Uterus (tissue), 4 donors: ENCODE measurements at places on chromosomes 3 and 15. TPM values are rescaled to one million over a fixed set of nuclear protein-coding genes. Genes with fewer than 3 reads are reported as not detected.

Gene AGBL1
- not detected for total RNA-seq

Gene MED12L
- total RNA-seq: 5.4 TPM

Gene CLRN1
- not detected for total RNA-seq

Gene GRK7
- not detected for total RNA-seq

Gene LIPH
- total RNA-seq: not detected

Gene TMC3
- total RNA-seq: not detected

Gene LTF
- 2.0 TPM for total RNA-seq

Gene FSD2
- not detected for total RNA-seq

Gene ISL2
- not detected for total RNA-seq

Gene APBA2
- 15.0 TPM for total RNA-seq

Gene LDHAL6B
- not detected for total RNA-seq

DNA sequence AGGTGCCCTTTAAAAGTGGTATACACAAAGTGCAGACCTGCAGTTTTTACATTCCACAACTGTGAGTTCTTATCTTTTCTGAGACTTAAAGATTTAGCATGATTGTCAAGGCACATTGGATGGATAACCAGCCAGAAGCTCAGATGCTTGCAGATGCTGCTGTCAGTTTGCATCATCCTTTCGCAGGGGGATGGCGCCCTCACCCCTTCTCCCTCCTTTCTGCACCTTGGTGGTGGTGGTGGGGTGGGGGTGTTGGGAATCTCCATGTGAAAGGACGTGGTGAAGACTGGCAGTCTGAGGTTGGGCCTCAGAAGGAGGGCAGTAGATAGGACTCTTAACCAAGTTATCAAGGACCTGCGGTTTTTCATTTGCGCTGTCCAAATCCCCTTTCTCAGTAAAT lies 309.6 kb upstream of the SEMA6D start:
- no peak for DNase-seq

DNA sequence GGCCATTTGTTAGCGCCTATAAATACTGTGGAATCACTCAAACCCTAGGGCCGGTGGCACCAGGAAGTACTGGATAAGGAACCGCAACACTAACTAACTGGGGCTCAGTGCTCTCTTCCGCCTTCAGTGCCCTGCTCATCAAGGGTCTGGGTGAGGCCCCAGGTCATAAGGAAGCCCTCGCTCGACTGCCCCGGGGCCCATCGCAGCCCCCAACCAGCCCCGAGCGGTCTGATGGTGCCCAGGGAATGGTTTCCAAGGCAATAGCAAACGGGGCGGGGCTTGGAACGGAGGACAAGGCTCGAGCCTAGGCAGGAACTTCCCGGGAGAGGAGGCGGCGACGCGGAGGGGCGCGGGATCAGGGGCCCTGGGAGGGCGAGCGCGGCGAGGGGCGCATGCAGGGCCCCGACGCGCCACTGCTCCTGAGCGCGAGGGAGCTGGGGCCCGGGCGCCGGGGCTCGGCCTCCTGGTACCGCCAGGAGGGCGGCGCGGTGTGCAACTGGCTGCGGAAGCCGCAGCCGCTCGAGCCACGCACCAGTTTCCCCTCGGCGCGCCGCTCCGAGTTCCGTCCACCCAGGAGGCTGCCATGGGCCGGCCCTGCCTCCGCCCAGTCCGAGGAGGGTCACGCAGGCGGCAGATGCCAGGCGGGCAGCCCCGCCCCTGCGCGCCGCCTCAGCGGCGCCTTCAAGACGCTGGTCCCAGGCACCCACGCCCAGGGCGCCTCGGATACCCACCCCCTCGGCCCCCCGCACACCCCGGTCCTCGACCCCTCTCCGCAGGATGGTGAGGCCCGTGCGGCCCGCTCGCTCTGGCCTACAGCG lies at the start of gene TTLL3:
Gene TTLL3, plus strand, starts transcription at position 648 of the 818 bp plus-strand sequence. CDS start 400 bp downstream, outside the sequence.
- peak; percentile 81 for DNase-seq

DNA sequence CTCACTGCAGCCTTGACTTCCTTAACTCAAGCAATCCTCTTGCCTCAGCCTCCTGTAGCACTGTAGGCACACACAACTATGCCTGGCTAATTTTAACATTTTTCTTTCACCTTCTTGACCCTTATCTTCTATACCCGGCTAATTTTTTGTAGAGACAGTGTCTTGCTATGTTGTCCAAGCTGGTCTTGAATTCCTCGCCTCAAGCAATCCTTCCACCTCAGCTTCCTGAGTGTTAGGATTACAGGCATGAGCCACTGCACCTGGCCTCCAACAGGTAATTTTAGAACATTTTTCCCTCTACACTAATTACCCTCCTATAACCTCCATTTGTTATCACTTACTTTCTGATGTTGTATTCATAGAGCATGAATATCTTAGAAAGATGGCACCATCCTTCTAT lies 60.3 kb downstream of the SPG11 start:
- DNase-seq: no peak

DNA sequence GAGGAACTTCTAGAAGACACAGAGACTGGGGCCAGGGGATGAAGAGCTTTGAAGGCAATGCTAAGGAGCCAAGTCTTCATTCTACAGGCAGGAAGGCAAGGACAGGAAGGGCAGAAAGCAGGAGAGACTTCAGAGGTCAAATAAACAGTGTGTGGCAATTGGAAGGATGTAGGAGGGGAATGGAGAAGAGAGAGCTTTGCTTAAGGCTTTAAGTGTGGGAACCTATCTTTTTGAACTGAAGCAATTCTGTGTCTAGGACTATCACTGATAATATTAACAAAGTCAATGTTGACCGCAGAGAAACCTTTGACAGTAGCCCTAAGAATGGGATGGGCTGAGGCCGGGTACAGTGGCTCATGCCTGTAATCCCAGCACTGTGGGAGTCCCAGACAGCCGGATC lies 325.0 kb downstream of the FOXP1 start:
- no peak for DNase-seq

DNA sequence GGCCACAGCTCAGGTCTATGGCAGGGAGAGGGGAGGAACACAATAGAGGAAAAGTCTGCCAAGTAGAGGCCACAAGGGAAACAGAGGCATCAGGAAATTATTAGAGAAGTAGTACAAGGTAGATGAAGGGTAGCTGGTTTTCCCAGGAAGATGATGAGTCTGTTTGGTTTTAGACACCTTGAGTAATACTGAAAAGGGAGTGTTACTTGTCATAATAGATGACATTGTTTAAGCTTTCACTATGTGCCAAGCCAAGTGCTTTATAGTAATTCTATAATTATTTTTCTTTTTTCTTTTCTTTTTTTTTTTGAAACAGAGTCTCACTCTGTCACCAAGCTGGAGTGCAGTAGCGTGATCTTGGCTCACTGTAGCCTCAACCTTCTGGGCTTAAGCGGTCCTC lies 13.7 kb downstream of the PXK start:
- no peak for DNase-seq

- no peak for DNase-seq
Observed at GRCh38 chr15:87962428-87962827, 294.1 kb downstream of the NTRK3 start.

DNA sequence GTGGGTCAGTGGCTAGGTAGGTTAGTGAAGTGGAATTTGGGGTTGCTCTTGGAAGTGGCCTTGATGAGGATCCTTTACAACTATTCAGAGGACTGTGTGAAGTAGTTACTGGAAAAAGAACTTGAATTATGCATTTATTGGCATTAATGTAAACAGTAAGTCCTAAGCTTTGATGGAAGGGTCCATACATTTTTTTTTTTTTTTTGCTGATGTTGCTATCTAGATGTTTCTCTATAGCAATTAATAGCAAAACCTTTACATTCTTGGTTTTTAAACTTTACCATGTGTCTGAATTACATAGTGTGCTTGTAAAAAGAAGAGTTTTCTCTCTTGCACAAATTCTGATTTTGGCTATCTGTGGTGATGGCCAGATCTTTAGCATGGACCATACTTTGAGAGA lies 9.5 kb downstream of the ZNF621 start:
- no peak for DNase-seq

GRCh38 chr15:77836121-77836692 lies 203.5 kb upstream of the LINGO1 start:
- no peak for DNase-seq

DNA sequence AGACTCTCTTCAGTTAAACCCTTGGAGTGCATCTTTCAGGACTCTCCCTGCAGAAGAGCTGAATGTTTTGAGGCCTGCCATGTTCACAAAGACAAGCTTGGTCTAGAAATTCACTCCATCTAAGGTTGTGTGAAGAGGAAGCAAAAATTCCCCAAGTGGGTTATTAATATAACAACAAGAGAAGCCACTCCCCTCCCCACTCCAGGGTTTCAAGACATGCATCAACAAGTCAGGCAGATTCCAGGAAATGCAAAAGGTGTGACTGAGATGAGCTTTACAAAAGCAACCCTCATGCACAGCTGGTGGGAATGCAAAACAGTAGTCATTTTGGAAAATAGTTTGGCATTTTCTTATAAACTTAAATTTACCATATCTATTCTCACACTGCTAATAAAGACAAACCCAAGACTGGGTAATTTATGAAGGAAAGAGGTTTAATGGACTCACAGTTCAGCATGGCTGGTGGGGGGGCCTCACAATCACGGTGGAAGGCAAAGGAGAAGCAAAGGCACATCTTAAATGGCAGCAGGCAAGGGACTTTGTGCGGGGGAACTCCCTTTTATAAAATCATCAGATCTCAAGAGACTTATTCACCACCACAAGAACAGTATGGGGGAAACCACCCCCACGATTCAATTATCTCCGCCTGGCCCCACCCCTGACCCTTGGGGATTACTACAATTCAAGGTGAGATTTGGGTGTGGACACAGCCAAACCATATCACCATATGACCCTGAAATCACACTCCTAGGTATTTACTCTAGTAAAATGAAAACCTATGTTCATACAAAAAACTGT lies 31.3 kb downstream of the TARS3 start:
- DNase-seq: no peak

- no peak for DNase-seq
Observed at GRCh38 chr15:34243226-34243625, 18.4 kb downstream of the EMC4 start.

GRCh38 chr3:7407107-7407506 lies 546.2 kb downstream of the GRM7 start:
- DNase-seq: no peak

DNA sequence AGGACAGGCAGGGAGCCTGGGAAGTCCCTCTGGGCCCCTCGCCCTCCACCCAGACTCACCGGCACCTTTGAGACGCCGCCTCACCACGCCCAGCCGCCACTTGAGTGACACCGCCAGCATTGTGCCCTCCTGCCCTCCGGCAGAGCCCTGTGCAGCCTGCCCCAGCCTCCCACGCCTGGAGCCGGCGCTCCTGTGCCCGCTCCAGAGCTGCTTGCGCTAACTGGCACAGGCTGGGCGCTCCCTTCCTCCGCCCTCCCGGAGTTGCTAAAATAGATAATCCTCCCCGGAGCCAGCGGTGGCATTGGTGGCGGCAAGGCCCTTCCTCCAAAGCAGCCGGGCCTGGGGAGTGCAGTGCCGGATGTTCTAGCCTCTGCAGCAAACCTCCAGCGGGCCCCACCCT lies 15.7 kb upstream of the GRIP2 start:
- no peak for DNase-seq

DNA sequence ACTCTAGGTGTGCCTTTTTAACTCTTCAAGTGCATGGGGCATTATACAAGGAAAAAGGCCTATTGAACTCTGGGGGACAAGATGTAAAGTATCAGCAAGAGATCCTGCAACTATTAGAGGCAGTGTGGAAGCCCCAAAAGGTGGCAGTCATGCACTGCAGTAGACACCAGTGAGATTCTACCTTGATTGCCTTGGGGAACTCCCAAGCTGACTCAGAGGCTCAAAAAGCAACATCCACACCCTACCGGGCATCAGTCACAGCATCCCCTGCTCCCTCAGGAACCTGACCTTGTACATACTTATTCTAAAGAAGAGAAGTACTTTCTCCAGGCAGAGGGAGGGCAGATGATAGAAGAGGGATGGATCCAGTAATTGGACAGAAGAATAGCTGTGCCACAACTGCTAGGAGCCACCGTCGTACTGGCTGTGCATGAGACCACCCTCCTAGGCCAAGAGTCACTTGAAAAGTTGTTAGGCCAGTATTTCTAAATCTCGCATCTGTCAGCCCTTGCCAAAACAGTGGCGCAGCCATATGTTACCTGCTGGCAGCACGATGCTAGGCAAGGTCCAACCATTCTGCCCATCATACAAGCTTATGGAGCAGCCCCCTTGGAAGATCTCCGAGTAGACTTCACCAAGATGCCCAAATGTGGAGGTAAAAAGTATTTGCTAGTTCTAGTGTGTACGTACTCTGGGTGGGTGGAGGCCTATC lies 523.1 kb upstream of the FRG2C start:
- DNase-seq: no peak

GRCh38 chr15:90540768-90541167 lies 11.0 kb downstream of the CRTC3 start:
- DNase-seq: no peak

DNA sequence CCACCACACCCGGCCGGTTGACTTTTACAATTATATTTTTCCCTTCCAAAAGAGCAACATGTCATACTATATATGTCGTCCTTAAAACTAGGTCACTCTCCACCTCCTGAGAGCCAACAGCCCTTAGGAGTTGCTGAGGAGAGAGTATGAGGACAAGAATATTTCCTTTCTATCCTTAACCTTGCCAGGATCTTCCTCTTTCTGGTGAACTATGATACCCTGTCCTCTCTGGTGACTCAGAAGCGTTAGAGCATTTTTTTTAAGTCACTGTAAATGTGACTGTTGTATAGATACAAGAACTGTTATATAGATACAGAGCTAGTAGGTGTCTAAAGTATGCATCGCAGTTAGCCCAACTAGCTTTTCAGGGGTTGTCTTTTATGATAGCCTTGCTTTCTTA lies 33.7 kb upstream of the MTHFS start:
- no peak for DNase-seq

DNA sequence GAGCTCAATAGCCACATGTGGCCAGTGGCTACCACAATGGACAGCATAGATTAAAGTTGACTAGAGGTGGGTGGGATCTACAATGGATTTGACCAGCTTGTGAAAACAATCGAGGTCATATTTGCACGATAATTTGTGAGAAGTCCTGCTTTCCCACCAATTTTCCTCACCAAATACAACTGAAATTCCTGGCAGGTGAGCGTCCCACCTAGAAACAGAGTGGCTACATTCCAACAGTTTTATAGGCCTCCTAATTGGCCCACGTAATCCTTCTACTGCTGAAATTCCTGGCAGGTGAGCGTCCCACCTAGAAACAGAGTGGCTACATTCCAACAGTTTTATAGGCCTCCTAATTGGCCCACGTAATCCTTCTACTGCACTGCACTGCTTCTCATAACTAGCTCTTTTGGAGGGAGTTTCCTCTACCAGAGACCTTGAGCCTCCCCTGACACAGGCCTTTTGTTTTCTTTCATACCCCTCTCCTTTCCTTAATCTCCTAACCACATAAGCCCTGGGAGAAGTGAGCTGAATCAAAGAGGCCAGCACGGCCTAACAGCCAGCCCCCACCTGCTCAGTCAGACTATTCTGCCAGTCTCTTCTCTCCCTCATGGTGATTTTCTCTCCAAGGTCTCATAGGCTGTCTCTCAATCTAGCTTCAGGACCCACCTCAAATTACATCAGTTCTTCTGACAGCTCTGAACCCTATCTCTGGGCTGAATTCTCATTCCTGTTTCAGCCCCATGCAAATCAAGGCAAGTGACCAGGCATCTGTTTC lies 80.2 kb downstream of the BFSP2 start:
- DNase-seq: no peak

DNA sequence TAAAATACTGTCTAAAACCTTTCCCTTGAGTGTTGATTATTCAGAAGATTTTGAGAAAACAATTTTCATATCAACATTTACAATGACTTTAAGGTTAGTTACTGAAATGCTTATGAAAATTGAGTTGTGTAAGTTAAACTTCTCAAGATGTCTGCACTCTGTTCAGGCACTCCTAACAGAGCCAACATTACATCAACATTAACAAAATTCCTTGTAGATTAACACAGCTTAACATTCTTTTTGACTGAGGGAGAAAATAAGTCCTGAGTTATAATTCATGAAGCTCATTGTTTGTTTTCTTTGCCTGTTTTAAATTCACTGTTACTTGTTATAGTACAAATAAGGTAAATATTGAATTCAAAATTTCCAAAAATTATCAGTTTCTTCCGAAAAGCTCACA lies 9.0 kb downstream of the ACKR4 start:
- DNase-seq: no peak
